ENCODE measurements at places on chromosomes 2 and 18.
A peak's percentile ranks its signal among the peaks of the same experiment; 100 is the strongest.

DNA sequence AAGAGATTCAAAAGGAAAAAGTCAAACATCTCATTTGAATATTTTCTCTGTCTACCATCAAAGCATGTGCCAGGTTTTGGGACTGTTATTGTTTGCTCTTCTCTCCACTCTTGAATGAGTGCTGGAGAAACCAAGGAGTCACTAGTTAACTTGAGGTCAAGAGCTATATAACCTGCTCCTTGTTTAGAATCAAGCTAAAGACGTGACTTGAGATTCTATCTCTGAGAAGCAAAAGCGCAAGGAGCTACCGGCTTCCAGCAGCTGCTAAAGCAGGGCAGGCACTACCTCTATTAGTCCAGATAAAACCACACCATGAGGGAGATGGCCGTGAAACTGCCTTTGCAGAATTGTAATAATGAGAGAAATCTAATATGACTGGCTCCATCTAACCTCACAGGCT is 36.0 kb downstream of the UXS1 start:
- DNase-seq: no peak

GRCh38 chr18:30432349-30432748 is 610.2 kb downstream of the DSC3 start:
- no peak for DNase-seq

GRCh38 chr2:20168727-20169696 is 55.9 kb downstream of the SDC1 start:
- no peak for DNase-seq

DNA sequence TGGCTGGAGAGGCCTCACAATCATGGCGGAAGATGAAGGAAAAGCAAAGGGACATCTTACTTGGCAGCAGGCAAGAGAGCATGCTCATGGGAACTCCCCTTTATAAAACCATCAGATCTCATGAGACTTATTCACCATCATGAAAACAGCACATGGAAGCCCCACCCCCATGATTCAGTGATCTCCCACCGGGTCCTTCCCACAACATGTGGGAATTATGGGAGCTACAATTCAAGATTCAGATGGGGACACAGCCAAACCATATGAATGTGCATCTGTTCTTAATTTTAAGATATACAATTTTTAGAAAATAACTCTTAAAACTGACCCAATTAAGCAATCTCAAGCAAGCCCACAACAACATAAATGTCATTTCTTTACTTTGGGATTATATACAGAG is 12.6 kb downstream of the C18orf63 start:
- DNase-seq: no peak

DNA sequence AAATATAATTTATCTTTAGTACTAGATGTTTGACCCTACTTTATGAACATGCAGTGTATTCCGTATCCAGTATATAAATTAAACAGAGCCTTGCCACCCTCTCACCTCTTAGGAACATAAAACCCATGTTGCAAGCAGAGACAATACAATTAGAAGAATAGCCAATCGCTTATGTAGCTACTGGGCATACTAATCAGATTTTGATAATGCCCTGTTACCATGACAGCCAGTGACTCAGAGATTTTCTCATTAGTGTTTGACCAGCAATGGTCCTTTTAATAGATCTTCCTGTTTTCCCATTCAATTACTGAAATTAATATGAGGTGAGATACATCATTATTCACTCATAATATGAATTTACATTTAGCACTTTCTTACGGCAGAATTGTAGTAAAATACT is 547.3 kb upstream of the VWC2L start:
- no peak for DNase-seq

DNA sequence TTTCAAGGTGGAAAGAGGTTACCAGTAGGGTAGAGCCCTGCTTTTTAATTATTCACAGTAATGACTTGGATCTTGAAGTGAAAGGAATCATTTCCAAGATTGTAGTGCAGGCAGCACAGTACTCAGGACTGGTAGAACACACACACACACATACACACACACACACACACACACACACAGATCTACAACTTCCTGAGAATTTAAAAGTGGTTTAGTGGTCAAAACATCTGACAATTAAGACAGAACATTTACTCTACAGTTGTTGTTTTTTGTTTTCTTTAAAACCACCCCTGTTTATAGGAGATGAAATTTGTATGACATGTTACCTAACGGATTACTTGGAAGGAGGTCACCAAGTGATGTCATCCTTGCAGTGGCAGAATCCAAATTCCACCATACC is 146.7 kb upstream of the VRK2 start:
- no peak for DNase-seq

- DNase-seq: no peak
These were observed 20.6 kb upstream of the TMEFF2 start for GRCh38 chr2:192215096-192215877.

- DNase-seq: no peak
These were observed 146.5 kb upstream of the ARL4C start for GRCh38 chr2:234643407-234643806.

DNA sequence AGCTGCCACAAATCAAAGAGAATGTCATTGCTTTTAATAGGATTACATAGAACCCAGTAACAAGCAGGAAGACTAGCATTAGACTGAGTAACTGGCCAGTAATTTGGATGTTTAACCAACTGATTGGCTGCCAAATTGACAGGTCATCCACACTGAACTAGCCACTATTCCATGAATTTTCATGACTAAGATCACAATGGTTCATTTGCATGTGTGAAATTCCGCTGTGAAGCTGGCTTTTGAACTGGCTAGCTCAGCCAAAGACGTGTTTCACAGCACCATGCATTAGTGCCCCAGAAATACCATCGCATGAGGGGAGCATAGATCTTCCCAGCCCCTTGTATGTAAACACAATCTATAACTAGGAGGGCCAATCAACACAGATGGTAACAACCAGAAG is 649.8 kb downstream of the ARHGAP15 start:
- no peak for DNase-seq

- peak; percentile 27 for DNase-seq
These were observed 36.4 kb downstream of the COL5A2 start for GRCh38 chr2:189142893-189143759.

GRCh38 chr18:45482286-45482685 is 133.0 kb upstream of the SLC14A2 start:
- DNase-seq: no peak

GRCh38 chr2:34578641-34579040 is 979.5 kb upstream of the FAM98A start:
- DNase-seq: no peak

- no peak for DNase-seq
These were observed 242.2 kb downstream of the FIGN start for GRCh38 chr2:163493359-163494298.

DNA sequence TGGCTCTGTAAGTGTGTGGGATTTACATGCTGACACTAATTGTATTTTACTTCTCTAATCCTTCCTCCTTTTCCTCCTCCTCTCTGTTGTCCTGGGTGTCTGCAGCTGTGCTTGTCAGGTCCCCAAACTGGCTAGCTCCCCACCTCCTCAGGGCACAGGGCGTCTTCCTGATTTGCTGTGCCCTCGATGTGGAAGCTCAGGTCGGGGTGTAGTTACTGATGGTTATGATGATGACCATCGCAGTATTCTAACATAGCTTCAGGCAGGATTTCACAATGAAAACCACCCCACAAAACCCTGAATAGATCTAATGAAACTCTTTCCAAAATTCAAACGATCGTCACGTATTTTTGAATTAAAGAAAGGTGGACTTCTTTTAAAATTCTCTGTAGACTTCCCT is 428.4 kb downstream of the TGIF1 start:
- no peak for DNase-seq

- peak; percentile 72 for DNase-seq
These were observed 1.4 kb downstream of the TGIF1 start for GRCh38 chr18:3451183-3451988.

- DNase-seq: no peak
These were observed 29.6 kb downstream of the ARHGAP15 start for GRCh38 chr2:143158551-143159485.

DNA sequence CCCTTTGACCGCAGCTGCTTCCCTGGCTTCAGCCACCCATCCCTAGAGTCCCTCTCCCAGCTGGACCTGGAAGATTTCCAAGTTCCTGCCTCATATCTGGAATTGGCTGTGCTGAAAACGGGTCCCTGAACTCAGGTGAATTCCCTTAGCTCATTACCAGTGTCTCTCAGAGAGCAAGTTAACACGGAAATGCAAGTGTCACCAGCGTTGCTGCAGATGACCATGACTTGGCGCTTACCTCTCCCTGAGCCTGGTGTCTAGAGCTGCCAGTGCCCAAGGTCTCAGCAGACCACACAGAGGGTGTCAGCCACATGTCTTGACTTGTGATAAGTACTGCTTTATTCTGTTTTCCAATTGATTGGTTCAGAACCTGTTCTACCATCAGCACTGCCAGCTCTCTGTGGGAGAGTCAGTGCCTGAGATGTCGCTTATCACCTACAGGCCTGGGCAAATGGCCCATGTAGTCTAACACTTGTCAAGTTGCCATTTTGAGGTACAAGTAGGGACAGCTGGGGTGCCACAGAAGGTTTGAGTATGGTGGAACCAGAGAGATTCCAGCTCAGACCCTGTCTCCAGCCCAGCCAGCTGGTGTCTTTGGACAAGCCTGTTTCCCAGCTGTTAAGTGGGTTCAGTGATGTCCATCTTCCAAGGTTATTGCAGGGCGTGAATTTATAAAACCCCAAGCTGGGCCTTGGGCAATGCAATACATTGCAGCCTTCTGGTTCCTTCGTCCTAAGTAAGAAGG is 48.7 kb downstream of the LYPD1 start:
- DNase-seq: no peak

DNA sequence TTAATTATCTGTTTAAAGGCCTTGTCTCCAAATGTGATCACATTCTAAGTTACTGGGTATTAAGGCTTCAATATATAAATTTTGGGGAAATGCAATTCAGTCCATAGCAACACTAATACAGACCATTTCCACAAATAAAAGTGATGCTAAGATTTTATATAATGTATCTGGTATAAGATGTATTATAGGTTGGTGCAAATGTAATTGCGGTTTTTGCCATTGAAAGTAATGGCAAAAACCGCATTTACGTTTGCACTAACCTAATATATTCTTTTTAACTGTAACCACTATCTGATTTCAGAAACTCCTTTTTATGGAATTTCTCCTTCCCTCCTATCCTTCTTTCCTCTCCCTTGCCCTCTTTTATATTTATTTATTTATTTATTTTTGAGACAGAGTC is 1020.6 kb downstream of the BCL11A start:
- DNase-seq: no peak

DNA sequence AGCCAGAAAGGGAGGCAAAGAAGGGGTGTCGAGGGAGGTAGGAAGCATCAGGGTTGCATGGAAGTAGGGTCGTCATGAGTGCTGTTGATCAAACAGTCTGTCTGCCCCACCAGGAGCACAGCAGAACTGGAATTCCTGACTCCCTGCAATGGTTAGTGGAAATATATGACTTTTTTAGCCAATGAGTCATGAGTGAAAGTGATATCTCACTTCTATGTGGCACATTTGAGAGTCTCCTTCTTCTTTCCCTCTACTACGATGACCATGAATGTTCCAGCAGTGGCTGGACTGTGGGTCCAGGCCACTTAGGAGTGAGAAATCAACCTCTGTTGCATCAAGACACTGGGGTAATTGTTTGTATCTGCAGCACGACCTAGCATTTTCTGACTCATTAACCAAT is 199.5 kb downstream of the TTC32 start:
- no peak for DNase-seq

GRCh38 chr18:31101183-31102024 is 817 bp downstream of the DSC2 start:
- no peak for DNase-seq

DNA sequence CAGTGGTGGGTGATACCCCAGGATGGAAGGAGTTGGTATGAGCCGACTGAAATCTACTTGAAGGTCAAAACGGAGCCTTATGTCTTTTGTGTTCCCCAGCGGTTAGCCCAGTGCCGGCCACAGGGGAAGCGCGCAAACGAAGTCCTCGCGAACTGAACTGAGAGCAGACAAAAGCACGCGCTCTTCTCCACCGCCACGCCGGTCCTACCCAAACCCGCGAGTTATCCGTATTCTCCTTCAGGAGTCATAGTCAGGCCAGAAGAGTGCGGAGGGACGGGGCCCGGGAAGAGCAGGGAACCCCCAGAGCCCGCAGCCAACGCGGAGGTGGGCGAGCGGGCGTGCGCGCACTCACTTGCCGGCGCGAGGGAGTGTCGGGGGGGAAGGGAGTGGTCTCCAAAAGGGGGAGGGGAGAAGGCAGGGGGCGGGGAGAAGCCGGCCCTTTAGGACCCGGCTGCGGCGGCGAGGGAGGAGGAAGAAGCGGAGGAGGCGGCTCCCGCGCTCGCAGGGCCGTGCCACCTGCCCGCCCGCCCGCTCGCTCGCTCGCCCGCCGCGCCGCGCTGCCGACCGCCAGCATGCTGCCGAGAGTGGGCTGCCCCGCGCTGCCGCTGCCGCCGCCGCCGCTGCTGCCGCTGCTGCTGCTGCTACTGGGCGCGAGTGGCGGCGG is at the start of gene IGFBP2:
Gene IGFBP2, plus strand, starts transcription at position 469 of the 664 bp plus-strand sequence. Its CDS starts 104 bp downstream, at position 573.
- DNase-seq: no peak

DNA sequence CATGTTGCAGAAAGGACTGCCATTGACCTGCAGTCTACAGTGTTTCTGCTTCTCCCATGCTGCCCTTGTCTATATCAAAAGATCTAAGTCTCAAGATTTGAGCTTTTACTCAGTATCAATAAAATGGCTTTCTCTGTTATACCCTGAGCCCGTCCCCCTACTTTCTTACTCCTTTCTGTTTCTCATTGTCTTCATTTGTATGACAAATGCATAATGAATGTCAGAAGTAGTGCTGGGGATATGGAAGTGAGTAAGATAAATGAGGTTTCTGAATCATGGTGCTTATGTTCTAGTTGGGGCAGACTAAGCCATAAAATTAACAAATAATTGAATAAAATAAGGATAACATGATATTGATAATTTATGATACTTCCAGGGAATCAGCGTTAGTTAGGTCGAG is 128.6 kb downstream of the PARD3B start:
- no peak for DNase-seq

DNA sequence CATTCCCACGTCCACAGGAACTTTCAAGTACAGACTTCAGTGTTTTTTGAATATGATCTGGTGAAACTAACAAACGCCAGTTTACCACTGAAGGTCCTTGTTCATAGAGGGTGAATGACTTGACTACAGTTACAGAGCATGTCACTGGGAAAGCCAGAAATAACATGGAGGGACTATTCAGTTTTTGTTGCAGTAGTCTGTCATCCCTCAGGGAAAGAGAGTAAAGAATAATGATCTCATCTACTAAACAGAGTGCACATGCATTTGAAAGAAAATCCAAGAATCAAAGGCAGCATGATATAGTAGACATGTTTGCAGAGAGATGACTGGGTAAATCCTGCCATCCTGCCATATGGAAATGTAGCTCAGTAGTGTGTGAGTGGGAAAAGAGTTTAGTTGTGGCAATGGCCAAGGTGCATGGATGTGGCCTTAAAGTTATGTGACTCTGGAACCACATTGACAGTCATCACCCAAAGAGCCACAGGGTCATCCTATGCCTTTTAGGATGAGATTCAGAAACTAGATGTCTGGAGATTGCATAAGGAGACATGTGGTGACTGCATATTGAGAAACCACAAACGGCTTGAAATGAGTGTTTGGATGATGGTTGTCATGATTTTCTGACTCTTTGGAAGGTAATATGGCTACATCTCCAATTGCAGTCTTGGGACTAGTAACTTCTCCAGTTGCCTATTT is 125.3 kb upstream of the ZEB2 start:
- no peak for DNase-seq

- no peak for DNase-seq
These were observed 1807.0 kb downstream of the SUCLG1 start for GRCh38 chr2:82652117-82652516.

- no peak for DNase-seq
These were observed 49.2 kb downstream of the HNRNPLL start for GRCh38 chr2:38553554-38553953.
